ENCODE measurements at places on chromosomes 2 and 18.

GRCh38 chr2:120464448-120464931 lies 118.6 kb downstream of the INHBB start:
- DNase-seq, result no peak

DNA sequence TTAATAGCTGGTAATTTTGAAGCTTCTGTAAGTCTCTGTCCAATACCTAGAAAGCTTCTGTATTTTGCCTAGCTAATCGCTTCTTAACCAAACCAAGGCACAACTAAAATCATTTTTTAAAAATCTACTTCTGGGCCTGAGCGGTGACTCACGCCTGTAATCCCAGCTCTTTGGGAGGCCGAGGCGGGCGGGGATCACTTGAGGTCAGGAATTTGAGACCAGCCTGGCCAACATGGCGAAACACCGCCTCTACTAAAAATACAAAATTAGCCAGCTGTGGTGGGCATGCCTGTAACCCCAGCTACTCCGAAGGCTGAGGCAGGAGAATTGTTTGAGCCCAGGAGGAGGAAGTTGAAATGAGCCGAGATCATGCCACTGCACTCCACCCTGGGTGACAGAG lies 148.6 kb upstream of the FIGN start:
- DNase-seq, result no peak

GRCh38 chr2:32773448-32773808 lies 145.6 kb downstream of the TTC27 start:
- no peak for DNase-seq

DNA sequence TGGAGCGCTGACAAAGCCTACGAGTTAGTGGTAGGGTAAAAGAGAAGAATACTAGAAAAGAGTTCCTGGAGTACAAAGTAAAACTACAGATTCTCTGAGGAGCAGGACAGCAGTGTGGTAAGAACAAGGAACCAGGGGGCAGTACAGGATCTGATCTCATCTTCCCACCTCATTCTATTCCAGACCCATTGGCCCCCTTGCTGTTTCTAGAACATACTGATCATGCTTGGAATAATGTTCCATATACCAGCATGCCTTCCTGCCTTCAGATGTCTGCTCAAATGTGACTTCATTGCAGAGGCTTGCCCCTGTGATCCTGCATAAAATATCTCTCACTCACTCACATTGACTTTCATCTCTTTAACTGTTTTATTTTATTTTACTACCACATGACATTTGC lies 19.3 kb downstream of the MSGN1 start:
- DNase-seq, result no peak

DNA sequence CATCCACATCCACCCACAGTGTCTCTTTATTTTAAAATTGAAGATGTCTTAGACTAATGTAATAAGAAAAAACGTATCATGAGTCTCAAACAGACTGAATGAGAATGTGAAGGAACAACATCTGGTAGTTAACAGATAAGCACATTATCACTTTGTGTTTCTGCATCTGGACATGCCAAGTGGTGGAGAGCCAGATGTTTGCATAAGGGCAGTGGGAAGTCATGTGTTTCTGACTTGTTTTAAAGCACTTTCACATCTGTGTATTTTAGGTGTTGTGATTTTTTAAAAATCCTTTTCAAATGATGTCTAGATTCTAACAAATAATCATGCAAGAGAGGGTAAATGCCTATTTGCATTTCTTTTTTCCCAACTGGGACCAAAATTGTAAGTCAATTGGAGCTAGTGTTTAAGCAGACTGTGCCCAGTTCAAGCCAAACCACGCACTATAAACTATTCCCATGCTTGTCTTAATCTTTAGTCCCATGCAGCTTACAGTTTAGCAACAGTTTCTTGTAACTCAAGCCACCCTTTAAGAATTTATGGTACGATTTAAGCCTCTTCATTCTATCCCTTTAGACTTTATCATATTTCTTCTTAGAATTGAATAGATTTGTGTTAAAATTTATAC lies 272.7 kb upstream of the DOK6 start:
- no peak for DNase-seq
